ENCODE measurements at places on chromosomes 12 and 14.

DNA sequence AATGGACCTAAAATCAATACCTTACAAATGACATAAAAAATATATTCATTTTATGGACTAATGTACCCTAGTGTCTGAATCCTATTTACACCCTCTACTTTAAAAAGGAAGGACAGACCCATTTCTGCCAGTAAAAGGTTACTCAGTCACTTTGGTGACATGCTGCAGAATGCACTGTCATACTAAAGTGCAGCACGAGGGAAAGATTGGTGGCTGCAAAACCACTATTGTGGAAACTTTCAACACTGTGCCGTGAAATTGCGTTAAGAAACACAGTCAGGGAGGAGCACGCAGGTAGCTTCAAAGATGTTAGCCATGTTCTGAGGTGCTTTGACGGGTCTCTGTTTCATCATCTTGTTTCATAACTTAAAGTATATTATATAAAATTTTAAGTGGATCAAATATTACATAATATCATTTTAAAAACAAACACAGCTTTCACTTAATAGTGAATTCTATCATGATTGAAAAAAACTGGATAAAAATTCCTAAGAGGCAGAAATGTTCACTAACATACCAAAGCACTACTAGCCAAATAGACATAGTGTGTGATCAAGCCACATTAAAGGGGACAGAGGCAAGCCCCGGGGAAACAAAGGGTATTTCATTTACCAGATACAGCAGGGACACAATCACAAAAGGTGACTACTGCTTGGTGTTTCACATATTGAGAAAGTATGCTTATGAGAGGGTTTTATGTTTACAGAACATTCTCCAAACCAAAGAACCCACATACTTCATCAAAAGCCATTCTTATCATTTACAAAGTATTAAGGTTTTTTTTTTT is 330.8 kb upstream of the SOX5 start:
- no peak for DNase-seq
- H3K4me1 ChIP-seq: no peaks in the 10 kb centered on the region
- no peaks in the 10 kb centered on the region for H3K27me3 ChIP-seq
- H3K27ac ChIP-seq: no peak overlapping the region
- H3K36me3 ChIP-seq: no peaks in the 10 kb centered on the region

GRCh38 chr14:75022655-75023054 is 19.9 kb downstream of the EIF2B2 start:
- H3K27me3 ChIP-seq: no peaks in the 10 kb centered on the region
- DNase-seq: no peak
- H3K4me3 ChIP-seq: no peak overlapping the region
- peaks cover 10% of the 10 kb centered on the region for H3K4me1 ChIP-seq
- H3K27ac ChIP-seq: peak overlapping the region; percentile 2

- DNase-seq: no peak
- H3K36me3 ChIP-seq: no peaks in the 10 kb centered on the region
- H3K27me3 ChIP-seq: no peaks in the 10 kb centered on the region
Measured at GRCh38 chr12:111224186-111225066, 144.5 kb downstream of the PHETA1 start.

DNA sequence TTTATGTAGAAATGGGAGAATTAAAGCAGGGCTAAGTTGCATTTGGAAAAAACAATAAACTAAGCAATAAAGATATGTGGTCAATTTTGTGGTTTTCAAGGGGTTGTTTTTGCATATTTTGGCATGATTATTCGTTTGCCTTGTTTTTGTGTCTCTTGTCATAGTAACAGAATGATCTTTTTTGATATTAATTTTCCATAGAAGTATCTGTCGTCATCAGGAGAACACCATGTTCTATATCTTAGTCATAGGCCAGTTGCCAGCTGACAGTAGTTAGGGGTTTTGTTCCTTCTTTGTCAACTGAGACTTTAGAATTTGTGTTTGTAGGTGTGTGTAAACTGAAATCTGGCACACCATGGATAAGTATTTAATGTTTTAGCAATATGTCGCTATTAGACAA is 1354.8 kb downstream of the LRFN5 start:
- DNase-seq: no peak
- no peak overlapping the region for H3K4me3 ChIP-seq
- H3K27me3 ChIP-seq: no peaks in the 10 kb centered on the region
- H3K4me1 ChIP-seq: no peaks in the 10 kb centered on the region
- H3K36me3 ChIP-seq: no peaks in the 10 kb centered on the region
